T-helper 2 cell (primary cell): ENCODE measurements at places on chromosomes 5 and 9.

DNA sequence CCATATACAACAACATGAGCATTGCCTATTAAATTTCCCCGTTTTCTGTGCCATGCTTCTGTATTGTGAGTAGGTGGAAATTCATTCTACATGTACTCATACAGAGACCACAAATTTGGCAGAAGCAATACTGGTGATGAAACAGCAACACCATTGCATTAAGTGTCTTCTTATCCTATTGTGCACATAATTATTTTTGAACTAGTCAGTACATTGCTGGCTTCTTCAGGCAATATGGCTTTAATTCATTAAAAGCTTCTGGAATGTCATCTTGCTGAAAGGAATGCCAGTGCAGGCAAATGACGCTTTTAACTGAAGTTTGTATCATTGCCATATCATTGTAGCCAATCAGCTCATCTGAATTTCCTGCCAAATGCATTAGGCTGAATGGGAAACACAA is 82.6 kb downstream of the KIAA1958 start:
- DNase-seq: no peak

DNA sequence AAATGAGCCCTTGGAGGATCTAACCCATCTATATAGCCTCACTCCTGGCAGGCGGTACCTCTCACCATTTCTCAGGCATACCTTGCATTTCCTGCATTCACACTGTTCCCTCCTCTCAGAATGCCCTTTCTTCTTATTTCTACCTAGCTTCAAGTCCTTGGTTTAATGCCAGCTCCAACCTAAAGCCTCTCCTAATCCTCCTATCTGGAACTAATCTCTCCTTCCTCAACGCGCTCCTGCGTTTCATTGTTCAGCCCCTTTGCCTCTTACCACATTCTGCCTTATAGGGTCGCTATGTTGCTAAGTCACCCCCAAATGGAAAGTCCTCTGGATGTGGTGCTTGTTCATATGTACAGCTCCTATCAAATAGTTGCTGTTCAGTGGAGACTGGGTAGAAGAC is 288.5 kb upstream of the TUT7 start:
- DNase-seq: no peak

DNA sequence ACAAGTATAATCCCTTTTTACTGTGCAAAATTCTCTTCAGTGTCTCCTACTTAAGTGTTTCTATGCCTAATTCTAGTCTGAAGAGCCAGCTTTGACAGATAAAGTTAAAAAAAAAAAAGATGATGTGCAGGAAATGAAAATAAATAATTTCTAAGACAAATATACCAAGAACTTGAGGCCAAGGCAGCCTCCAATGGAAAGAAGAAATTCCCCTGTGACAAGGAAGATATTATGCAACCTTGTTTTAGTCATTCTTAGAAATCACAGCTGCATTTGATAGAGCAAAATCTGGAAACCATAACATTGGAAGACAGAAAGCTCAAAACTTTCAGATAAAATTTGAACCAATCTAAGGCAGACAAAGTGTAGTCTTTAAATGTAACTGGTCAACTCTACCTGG is 375.9 kb upstream of the TLE4 start:
- DNase-seq: no peak

DNA sequence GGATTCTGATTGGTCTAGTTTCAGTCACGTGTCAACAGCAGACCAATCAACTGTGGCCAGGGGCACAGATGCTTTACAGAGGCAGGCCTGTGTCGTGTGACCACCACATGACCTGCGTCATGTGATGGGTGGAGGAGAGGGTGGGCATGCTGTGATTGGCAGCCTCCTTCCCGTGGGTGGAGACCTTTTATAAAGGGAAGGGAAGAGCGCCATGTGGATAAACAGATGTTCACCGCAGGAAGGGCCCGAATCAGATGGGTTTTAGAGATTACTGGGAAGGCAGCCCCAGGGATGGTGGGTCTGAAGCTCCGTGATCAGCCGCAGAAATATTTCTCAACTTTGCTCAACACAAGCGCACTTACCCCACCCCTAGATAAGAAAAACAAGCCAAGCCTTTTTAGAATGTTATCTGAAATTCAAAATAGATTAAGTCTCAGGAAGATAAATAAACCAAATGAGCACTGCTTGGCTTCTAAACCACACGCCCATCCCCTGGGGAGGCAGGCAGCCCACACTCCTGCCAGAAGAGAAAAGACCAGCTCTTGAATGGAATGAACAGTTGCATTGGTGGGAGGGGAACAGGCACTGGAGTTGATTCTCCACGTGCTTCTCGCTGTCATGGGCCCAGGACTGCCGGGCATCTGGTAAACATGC is 43.6 kb downstream of the ROPN1L start:
- no peak for DNase-seq

DNA sequence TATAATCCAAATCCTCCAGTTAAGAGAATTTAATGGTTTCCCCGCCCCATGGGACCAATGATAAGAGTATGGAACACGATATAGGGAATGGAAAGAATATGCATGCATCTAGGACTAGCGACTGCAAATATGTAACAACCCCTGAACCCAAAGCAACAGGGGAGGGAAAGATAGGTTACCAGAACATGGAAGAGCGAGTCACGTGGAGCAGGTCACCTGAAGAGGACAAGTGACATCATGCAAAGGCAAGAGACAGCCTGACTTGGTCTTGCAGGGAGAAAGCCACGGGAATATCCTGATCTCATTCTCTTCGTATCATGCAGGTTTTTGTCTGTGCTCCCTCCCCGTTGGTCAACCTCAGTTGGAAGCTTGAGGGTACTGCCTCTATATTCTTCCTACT is 4.7 kb upstream of the UHRF2 start:
- no peak for DNase-seq

GRCh38 chr9:108662091-108662875 is 193.5 kb downstream of the ACTL7B start:
- no peak for DNase-seq

- peak; percentile 69 for DNase-seq
These were observed 588.5 kb downstream of the MTRR start for GRCh38 chr5:8457187-8458037.

DNA sequence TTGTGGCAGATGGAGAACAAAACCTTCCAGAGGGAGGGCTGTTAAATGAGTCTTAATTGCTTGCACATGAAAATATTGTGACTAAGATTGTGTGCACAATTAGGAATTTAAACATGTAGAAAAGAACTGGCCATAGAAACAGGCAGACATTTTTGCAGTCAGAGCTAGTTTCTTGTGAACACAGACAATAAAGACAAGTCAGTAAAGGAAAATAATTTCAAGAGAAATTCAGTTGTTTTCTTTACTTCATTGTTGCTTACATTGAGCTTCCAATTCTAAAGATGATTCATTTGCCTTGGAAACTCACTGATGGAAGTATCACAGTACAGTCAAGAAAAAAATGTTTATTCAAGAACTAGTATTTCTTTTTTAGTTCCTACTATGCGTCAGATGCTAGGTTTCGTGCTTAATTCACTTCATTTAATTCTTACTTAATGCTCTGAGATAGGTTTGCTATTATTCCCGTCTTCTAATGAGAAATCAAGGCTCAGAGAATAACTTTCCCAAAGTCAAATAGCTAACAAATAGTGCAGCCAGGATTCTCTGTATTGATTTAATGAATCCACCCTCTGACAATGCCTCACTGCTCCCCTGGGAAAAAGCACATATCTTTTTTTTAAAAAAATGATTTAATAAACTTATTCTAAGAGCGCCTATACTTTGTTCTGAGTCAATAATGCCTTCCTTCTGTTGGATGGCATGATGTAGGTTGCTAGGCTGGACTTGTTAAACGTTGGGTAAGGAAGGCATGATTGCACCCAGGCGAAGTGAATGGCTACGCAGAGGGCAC is 581.4 kb downstream of the RAB3C start:
- DNase-seq: no peak

DNA sequence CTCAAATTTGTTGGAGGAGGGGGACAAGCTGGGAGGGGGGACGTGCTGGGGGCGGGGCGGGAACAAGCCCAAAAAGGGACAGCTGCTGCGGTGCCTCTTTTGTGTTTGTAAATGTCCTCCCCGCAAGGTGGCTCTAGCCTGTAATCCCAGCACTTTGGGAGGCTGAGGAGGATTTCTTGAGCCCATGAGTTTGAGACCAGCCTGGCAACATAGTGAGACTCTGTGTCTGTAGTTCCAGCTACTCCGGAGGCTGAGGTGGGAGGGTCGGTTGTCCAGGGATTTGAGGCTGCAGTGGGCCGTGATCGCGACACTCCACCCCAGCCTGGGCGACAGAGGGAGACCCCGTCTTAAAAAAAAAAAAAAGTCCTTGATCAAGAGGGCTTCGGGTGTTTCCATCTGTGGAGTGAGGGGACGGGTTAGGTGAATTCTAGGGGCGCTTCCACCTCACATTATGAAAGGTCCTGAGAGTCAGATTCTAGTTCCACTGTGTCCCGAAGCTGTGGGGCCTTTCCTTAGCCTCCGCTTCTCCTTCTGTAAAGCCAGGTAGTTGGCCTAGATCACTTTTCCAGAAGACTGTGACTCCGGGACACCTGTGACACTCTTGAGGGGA is 779 bp upstream of the CTNNA1 start:
- DNase-seq: no peak

DNA sequence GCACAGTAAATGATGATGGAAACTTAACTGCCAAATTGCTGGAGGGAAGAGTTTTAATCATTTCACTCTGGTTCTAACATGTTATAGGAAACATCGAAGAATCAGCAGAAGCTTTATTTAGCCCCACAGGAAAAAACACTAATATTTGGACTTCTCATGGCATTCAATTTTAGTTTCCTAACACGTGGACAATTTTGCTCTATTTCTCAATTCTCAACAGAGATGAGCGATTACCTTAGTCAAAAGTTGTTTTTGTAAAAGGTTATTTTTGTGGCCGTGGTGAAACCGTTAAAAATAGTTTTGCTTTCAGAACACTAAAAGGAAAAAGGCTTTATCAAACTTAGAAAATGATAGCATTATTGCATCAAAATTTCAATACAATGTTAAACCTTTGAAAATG is 235.2 kb downstream of the PLK2 start:
- DNase-seq: peak; percentile 6

- no peak for DNase-seq
These were observed 31.0 kb upstream of the NR3C1 start for GRCh38 chr5:143434261-143435209.

- no peak for DNase-seq
These were observed 282.9 kb downstream of the NFIB start for GRCh38 chr9:14031060-14031414.

GRCh38 chr5:157484768-157485167 is 24.8 kb downstream of the NIPAL4 start:
- no peak for DNase-seq

DNA sequence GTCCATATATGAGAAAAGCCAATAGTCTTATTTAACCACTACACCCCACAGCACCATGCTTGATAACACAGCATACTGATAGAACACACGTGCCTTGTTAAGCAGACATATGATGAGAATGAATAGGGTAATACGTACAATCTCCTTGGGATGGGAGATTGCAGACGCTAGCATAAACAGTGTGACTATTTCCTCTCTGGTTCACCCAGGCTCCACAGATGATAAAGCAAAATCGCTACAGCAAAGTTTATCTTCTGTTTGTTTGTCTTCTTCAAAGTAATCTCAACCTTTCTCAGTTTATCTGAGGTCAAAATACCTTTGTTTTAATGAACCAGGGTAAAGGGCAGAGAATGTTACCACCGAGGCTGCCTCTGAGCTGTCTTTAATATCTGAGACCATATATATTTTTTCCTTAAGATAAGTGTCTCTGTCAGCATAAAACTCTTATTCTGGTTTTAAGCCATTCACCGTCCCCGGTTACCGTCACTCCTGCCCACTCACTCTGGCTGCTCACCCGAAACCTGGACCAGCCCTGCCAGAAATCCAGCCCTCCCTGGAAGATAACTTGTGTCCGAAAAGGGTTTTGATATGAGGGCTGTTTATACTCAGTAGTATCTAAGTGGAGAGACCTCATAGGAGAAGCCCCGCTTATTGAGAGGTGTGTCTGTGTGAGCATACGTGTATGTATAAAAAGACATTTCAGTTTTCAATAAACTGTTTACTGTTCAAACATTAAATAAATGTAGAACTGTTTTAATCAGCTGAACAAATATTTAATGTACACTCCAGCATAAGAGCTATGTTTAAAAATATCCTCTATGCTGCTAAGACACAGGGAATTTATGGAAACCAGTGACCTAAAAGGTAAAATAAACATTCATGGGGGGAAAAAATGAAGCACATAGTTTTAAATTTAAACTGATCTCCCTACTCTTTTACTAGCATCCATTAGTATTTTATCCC is 465.4 kb downstream of the RASEF start:
- DNase-seq: no peak

DNA sequence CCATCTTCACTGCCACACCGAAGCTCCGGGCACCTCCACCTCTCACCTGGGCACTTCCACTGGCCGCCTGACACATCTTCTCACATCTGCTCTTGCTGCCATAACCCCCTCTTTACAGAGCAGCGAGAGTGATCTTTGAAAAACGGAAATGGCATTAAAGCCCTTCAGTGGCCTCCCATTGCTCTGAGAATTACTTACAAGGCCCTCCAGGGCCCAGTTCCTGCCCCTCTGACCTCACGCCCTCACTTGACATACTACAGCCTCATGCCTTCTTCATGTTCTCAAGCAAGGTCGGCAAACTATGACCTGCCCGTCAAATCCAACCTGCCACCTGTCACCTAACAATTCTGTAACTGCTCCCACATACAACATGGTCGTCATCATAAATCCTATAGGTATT is 187.3 kb downstream of the NR3C1 start:
- DNase-seq: no peak

DNA sequence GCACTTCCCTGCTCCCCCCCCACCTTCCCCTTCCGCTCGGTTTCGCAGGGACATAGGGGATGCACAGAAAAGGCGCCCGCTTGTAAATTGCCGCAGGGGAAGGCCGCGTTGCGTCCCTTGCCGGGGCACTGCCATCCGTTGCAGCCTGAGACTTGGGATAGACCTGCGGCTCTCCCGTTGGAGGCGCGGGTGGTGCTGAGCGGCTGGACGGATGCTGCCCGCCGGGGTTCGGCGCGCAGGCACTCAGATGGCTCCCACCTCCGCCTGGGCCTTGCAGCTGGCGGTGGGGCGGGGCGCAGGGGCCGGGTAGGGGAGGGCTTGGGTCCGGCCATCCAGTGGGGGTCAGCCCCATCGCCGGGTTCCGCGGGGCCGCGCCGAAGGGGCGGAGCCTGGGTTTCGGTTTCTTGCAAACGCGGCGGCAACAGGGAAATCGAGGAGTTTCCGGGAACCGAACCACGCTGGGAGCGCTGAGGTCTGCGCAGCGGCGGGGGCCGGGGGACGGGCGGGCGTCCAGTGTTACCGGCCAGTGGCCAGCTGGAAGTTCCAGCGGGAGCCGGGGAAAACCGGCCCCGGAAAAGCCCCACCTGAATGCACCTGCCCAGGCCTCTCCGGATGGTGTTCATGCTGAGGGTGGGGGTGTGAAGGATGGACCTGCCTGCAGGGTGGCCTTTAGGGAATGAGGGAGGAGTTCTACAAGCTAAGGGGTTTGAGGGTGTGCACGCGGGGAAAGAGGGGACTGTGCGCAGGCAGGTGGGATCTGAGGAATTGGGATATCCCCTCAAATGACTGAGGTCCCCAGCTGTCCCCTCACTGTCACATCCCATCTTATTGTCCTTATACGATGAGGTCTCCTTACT is 6.3 kb upstream of the IRF1 start:
- DNase-seq: no peak
